ENCODE measurements at places on chromosomes 3 and 15. TPM values are rescaled to one million over a fixed set of nuclear protein-coding genes. Genes with fewer than 3 reads are reported as not detected.

HYAL2 gene
- polyA plus RNA-seq, result 7.3 TPM

CCDC39 gene
- not detected for polyA plus RNA-seq

ANKRD34C gene
- not detected for polyA plus RNA-seq

CADPS gene
- polyA plus RNA-seq, result not detected

CKMT1A gene
- not detected for polyA plus RNA-seq

HGD gene
- 0.24 TPM for polyA plus RNA-seq

SSUH2 gene
- polyA plus RNA-seq, result not detected

GPR62 gene
- polyA plus RNA-seq, result not detected

CLRN1 gene
- polyA plus RNA-seq, result not detected

CD86 gene
- polyA plus RNA-seq, result 85.1 TPM

LRRK1 gene
- polyA plus RNA-seq, result 13.2 TPM

DISP2 gene
- polyA plus RNA-seq, result 0.19 TPM

CSTA gene
- not detected for polyA plus RNA-seq

AADAC gene
- polyA plus RNA-seq, result not detected

LARP6 gene
- polyA plus RNA-seq, result not detected

FBXW12 gene
- not detected for polyA plus RNA-seq

TRH gene
- not detected for polyA plus RNA-seq

COLQ gene
- polyA plus RNA-seq, result not detected

CLEC3B gene
- polyA plus RNA-seq, result not detected

ERICH6 gene
- polyA plus RNA-seq, result 0.41 TPM

FANCD2OS gene
- polyA plus RNA-seq, result not detected

PLAAT1 gene
- polyA plus RNA-seq, result not detected

CYP8B1 gene
- polyA plus RNA-seq, result not detected

P2RY14 gene
- polyA plus RNA-seq, result 4.8 TPM

ZBTB47 gene
- 0.11 TPM for polyA plus RNA-seq

TMEM158 gene
- not detected for polyA plus RNA-seq

SETD5 gene
- polyA plus RNA-seq, result 57.3 TPM

ELL3 gene
- polyA plus RNA-seq, result 9.3 TPM

NEDD4 gene
- 0.44 TPM for polyA plus RNA-seq

PRTG gene
- not detected for polyA plus RNA-seq

NR1I2 gene
- 0.58 TPM for polyA plus RNA-seq

PIF1 gene
- 2.4 TPM for polyA plus RNA-seq

SLC28A2 gene
- polyA plus RNA-seq, result not detected

RTP1 gene
- not detected for polyA plus RNA-seq

WWTR1 gene
- polyA plus RNA-seq, result 1.2 TPM

MEIS2 gene
- polyA plus RNA-seq, result not detected

C3orf49 gene
- polyA plus RNA-seq, result not detected

SUSD5 gene
- not detected for polyA plus RNA-seq

FSTL1 gene
- not detected for polyA plus RNA-seq

TTLL13 gene
- 0.08 TPM for polyA plus RNA-seq

KCNMB2 gene
- polyA plus RNA-seq, result not detected

TAGLN3 gene
- not detected for polyA plus RNA-seq

TICRR gene
- polyA plus RNA-seq, result not detected

CNTN6 gene
- polyA plus RNA-seq, result not detected

NLGN1 gene
- not detected for polyA plus RNA-seq

KNSTRN gene
- polyA plus RNA-seq, result 4.6 TPM

FOXL2NB gene
- not detected for polyA plus RNA-seq

CCR3 gene
- 0.15 TPM for polyA plus RNA-seq

Data from IgD-negative memory B cell (primary cell).